Ascending aorta (tissue), 2 donors: ENCODE measurements at places on chromosomes 2 and 18. TPM values are rescaled to one million over a fixed set of nuclear protein-coding genes. Genes with fewer than 3 reads are reported as not detected.
A peak's percentile ranks its signal among the peaks of the same experiment; 100 is the strongest.

NOSTRIN gene
- total RNA-seq: 7.8 TPM

CCDC141 gene
- total RNA-seq: 2.0 TPM

CLIP4 gene
- 9.5 TPM for total RNA-seq

PDE11A gene
- total RNA-seq: 0.75 TPM

ABCB11 gene
- total RNA-seq: not detected

SH2D6 gene
- total RNA-seq: not detected

COL5A2 gene
- 64.2 TPM for total RNA-seq

TYMS gene
- total RNA-seq: 0.53 TPM

FAM110C gene
- 0.43 TPM for total RNA-seq

PSMD14 gene
- total RNA-seq: 238 TPM

GRCh38 chr2:152328013-152328412 lies 7.0 kb upstream of the FMNL2 start:
- no peaks in the 10 kb centered on the region for H3K4me1 ChIP-seq
- H3K27ac ChIP-seq: no peak overlapping the region
- DNase-seq: no peak

- peak overlapping the region; percentile 82 for H3K4me3 ChIP-seq
- H3K36me3 ChIP-seq: no peaks in the 10 kb centered on the region
These were observed 2.4 kb upstream of the ID2 start for GRCh38 chr2:8679567-8679826.

- H3K4me3 ChIP-seq: no peak overlapping the region
- H3K4me1 ChIP-seq: peaks cover 3% of the 10 kb centered on the region
- no peaks in the 10 kb centered on the region for H3K27me3 ChIP-seq
- DNase-seq: no peak
These were observed 3.4 kb upstream of the GFPT1 start for GRCh38 chr2:69390471-69390870.

DNA sequence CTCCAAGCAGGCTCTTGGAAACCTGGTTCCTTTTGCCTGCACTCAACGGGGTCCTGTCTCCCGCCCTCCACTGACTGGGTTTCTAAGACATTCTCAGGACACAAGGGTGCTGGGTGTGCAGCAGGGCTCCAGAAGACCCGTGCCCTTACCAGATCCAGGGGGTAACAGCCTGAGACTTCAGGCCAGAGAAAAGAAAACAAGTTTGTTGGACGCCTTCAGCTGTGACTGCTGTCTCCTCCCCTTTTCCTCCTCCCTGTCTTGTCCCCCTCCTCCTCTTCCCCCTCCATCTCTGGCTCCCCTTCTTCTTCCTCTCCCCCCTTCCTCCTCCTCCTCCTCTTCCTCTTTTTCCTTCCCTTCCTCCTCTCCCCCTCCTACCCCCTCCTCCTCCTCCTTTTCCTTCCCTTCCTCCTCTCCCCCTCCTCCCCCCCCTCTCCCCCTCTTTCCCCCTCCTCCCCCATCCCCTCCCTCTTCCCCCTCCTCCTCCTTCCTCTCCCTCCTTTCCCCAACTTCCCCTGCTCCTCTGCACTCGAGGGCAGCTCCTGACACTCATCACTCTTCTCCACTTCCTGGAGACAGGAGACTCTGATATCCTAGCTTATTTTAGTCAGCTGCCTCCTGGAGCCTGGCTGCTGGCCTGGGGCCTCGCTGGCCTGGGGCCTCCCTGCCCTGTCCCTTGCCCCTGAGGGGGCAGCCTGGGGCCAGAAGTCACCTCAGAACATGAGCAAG lies 12.4 kb downstream of the ADRA2B start:
- peak; percentile 9 for DNase-seq
- H3K27me3 ChIP-seq: no peaks in the 10 kb centered on the region
- no peak overlapping the region for H3K4me3 ChIP-seq
- no peak overlapping the region for H3K27ac ChIP-seq
- H3K36me3 ChIP-seq: no peaks in the 10 kb centered on the region

DNA sequence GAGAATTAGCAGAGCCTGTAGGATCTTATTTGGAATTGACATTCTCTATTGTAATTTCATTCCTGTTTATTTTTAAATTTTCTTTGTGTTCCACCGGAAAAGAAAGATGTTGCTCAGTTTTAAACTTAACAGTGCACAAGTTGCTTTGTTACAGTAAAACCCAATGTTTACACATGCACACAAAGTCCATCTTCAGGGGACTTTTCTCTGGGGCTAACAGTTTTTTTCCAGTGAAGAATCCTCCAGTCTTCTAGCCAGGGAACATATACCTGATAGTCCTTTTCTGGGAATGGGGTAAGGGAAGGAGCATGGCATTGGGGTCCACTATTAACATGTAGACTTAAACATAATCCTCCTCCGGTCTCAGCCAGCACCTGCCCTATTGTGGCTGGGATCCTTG lies 25.2 kb upstream of the MRPL33 start:
- H3K4me1 ChIP-seq: no peaks in the 10 kb centered on the region
- no peak overlapping the region for H3K27ac ChIP-seq
- no peak overlapping the region for H3K4me3 ChIP-seq
- no peak for DNase-seq

- DNase-seq: no peak
- H3K4me3 ChIP-seq: no peak overlapping the region
- no peaks in the 10 kb centered on the region for H3K27me3 ChIP-seq
- no peak overlapping the region for H3K27ac ChIP-seq
- H3K4me1 ChIP-seq: no peaks in the 10 kb centered on the region
These were observed 223.1 kb upstream of the SP5 start for GRCh38 chr2:170492010-170492409.

GRCh38 chr2:218369330-218369729 lies 12.7 kb downstream of the CATIP start:
- no peaks in the 10 kb centered on the region for H3K4me1 ChIP-seq
- no peaks in the 10 kb centered on the region for H3K36me3 ChIP-seq
- no peak overlapping the region for H3K4me3 ChIP-seq
- no peak for DNase-seq
- H3K27me3 ChIP-seq: no peaks in the 10 kb centered on the region
- peak overlapping the region; percentile 95 for H3K27ac ChIP-seq

- no peaks in the 10 kb centered on the region for H3K27me3 ChIP-seq
- H3K4me1 ChIP-seq: peaks cover 9% of the 10 kb centered on the region
- peak overlapping the region; percentile 62 for H3K27ac ChIP-seq
- DNase-seq: peak; percentile 74
These were observed 131.4 kb upstream of the MAPRE2 start for GRCh38 chr18:34909637-34910364.

GRCh38 chr18:28189400-28190239 lies 12.7 kb upstream of the CDH2 start:
- DNase-seq: no peak
- H3K36me3 ChIP-seq: no peaks in the 10 kb centered on the region
- H3K27me3 ChIP-seq: no peaks in the 10 kb centered on the region
- no peak overlapping the region for H3K27ac ChIP-seq
- no peak overlapping the region for H3K4me3 ChIP-seq

- no peak overlapping the region for H3K27ac ChIP-seq
- H3K4me1 ChIP-seq: no peaks in the 10 kb centered on the region
- H3K4me3 ChIP-seq: no peak overlapping the region
- DNase-seq: no peak
- no peaks in the 10 kb centered on the region for H3K27me3 ChIP-seq
These were observed 326.2 kb upstream of the LRATD1 start for GRCh38 chr2:14306268-14306861.

DNA sequence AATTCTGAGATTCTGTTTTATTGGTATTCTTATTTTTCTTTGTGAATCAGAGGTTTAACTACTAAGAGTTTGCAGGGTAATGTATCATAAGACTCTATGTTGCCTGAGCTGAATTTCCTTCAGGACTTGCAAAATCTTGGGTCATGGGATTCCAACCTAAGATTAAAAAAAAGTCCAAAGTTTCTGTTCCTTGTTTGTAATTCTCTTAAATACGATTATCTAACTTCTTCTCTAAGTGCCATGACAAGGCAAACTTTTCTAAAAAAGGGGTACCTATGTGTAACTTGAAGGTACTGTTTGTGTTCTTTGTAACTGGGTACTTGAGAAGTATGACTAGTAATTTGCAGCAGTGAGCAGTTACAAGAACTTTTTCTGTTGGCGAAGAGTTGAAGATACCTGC lies 181.3 kb upstream of the ZEB2 start:
- no peak for DNase-seq
- H3K4me1 ChIP-seq: peaks cover 7% of the 10 kb centered on the region
- H3K36me3 ChIP-seq: no peaks in the 10 kb centered on the region
- no peaks in the 10 kb centered on the region for H3K27me3 ChIP-seq
- no peak overlapping the region for H3K27ac ChIP-seq

DNA sequence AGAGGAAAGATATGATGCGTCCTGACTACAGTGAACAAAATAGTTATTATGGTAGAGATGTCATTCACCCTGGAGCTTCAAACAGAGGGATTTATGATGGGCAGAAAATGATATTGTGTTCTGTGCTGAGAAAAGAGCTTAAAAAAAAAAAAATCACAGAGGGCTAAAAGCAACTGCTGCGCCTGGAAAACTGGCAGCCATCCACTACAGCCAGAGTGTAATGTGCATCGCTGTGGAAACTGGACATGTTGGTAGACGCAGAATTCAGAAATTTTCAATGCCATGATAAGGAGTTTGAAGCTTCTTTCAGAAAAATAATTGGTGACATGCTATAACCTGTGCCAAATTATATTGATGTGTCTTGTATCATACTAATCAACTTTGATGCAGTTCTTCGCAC lies 122.9 kb upstream of the SOX11 start:
- no peak overlapping the region for H3K27ac ChIP-seq
- H3K4me1 ChIP-seq: no peaks in the 10 kb centered on the region
- H3K4me3 ChIP-seq: no peak overlapping the region
- H3K27me3 ChIP-seq: no peaks in the 10 kb centered on the region
- no peak for DNase-seq

- no peaks in the 10 kb centered on the region for H3K27me3 ChIP-seq
- no peak overlapping the region for H3K4me3 ChIP-seq
- no peaks in the 10 kb centered on the region for H3K4me1 ChIP-seq
- no peaks in the 10 kb centered on the region for H3K36me3 ChIP-seq
- DNase-seq: no peak
These were observed 42.9 kb downstream of the AGAP1 start for GRCh38 chr2:235536711-235537110.

DNA sequence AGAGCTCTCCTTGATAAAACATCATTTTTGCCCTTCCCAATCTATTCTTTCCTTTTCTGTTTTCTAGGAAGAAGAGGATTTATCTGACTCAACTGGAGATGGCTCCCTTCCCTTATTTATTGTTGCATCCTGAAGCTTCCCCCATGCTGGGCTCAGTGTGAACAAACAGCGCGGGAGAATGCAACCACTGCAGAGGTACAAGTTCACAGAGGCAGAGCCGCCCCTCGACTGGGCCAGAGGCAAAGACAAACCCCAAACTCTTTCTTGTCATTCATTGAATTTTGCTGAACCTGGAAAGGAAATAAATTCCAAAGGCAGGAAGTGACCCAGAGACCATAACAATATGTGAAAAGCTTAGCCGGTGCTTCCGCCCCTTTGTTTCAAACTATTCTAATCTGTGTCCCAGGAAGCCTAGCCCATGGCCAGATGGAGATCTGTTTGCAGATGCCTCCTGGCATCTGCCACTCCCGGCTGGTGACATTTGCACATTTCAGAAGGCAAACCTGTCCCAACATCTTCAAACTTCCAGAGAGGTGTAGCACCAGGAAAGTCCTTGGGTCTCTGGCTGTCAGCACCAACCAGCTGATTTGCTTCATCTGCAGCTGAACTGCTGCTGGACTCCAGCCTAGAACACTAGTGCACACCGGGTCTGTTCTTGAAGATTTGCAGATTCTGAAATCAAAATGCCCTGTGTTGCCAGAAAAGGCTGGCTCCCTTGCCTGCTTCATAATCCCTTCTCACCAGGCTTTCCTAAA lies 79.4 kb upstream of the MAP4K3 start:
- DNase-seq: no peak
- H3K4me3 ChIP-seq: no peak overlapping the region
- peaks cover 34% of the 10 kb centered on the region for H3K4me1 ChIP-seq
- H3K27me3 ChIP-seq: no peaks in the 10 kb centered on the region
- H3K27ac ChIP-seq: peak overlapping the region; percentile 66

GRCh38 chr2:7915302-7916091 lies 766.4 kb upstream of the ID2 start:
- H3K27ac ChIP-seq: no peak overlapping the region
- no peaks in the 10 kb centered on the region for H3K27me3 ChIP-seq
- no peaks in the 10 kb centered on the region for H3K4me1 ChIP-seq

DNA sequence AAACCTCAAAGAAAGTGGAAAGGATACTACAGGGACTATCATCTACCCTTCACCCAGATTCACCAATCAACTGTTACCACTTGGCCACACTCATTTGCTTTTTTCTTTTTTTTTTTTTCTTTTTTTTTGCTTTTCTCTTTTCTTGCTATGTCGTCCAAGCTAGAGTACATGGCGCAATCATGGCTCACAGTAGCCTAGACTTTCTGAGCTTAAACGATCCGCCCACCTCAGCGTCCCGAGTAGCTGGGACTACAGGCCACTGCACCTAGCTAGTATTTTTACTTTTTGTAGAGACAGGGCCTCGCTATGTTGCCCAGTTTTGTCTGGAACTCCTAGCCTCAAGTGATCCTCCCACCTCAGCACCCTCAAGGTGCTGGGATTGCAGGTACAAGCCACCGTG lies 24.0 kb downstream of the BIN1 start:
- H3K4me3 ChIP-seq: no peak overlapping the region
- H3K27me3 ChIP-seq: no peaks in the 10 kb centered on the region
- no peak for DNase-seq
- H3K4me1 ChIP-seq: no peaks in the 10 kb centered on the region
- no peaks in the 10 kb centered on the region for H3K36me3 ChIP-seq

DNA sequence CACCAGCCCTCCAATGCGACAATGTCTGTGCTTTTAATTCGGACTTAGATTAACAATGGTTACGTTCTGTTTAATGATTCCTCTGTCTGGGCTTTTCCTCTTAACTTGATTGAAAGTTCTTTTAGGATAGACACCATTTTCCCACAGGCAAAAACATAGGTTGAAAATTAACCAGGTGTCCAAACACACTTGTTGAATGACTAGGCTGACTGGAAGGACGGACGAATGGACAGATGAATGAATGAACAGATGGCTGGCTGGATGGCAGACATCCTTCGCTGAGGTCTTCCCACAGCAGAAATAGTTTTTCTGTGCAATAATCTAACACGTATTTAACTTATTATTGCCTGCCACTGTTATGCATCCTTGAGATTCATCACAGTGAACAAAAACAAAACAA lies 298.8 kb downstream of the SRBD1 start:
- no peaks in the 10 kb centered on the region for H3K36me3 ChIP-seq
- H3K4me1 ChIP-seq: no peaks in the 10 kb centered on the region
- H3K27ac ChIP-seq: no peak overlapping the region
- no peaks in the 10 kb centered on the region for H3K27me3 ChIP-seq
- H3K4me3 ChIP-seq: no peak overlapping the region

- no peaks in the 10 kb centered on the region for H3K27me3 ChIP-seq
- no peak overlapping the region for H3K4me3 ChIP-seq
- H3K4me1 ChIP-seq: no peaks in the 10 kb centered on the region
- H3K36me3 ChIP-seq: no peaks in the 10 kb centered on the region
- DNase-seq: no peak
These were observed 7.9 kb downstream of the REV1 start for GRCh38 chr2:99481941-99482340.

GRCh38 chr18:60996326-60996725 lies 336.9 kb upstream of the CDH20 start:
- no peak overlapping the region for H3K27ac ChIP-seq
- H3K4me1 ChIP-seq: no peaks in the 10 kb centered on the region
- H3K27me3 ChIP-seq: no peaks in the 10 kb centered on the region
- H3K36me3 ChIP-seq: no peaks in the 10 kb centered on the region
- DNase-seq: no peak
- H3K4me3 ChIP-seq: no peak overlapping the region
